ENCODE measurements at places on chromosomes 1 and 21.

GRCh38 chr1:43774359-43774758 is 67.0 kb downstream of the ST3GAL3 start:
- no peak for DNase-seq

DNA sequence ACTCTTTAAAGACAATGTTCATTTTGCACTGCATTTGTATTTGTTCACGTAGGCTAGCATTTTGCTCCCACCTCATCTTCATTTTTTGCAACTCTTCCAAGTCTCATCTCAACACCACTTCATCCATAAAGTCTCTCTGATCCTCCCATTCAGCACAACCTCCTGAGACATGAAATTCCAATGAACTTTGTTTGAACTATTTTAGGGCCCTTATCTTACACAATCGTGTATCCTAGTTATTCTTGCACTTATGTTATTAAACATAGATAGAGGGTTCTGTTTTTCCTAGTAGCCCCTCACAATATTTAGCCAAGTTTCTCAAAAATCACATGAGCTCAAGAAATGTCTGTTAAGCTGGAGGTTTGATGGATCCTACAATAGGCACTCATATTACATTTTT is 500.5 kb upstream of the ADAMTS5 start:
- DNase-seq, result no peak

GRCh38 chr1:177311111-177311510 is 140.4 kb downstream of the BRINP2 start:
- DNase-seq, result no peak

GRCh38 chr1:212955098-212955497 is 4.8 kb downstream of the VASH2 start:
- no peak for DNase-seq

- DNase-seq, result no peak
Measured at GRCh38 chr1:105914403-105914802, 1142.1 kb upstream of the PRMT6 start.

DNA sequence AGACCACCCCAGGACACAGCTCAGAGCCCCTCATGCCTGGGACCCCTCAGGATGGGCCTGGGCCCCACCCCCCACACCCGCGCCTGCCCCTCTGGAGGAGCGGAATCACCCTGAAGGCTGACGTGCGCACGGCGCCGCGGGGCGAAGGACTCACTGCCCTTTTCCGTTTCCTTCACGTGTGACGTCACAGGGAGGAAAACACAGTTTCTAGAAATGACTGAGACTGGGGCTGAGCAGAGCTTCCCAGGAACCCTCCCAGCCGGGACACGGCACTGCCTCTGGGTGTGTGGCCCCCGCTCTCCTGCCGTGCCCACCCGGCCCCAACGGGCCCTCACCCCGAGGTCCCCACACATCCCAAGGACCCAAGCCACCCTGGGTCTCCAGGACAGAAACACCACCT is 5.4 kb upstream of the TNFRSF4 start:
- no peak for DNase-seq

DNA sequence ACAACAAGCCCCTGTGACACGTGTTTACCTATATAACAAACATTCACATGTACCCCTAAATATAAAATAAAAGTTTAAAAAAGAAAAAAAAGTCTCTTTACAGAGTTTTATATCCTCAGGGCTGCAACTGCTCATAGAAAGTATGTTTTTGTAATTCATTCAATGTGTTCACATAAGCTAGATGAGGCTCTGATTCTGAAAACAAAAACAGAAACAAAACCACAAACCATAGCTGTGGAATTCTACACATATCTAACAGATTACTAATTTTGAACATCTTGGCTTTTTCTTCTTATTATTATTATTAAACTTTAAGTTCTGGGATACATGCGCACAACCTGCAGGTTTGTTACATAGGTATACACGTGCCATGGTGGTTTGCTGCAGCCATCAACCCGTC is 579.6 kb upstream of the ZRANB2 start:
- no peak for DNase-seq

Measured in aorta (tissue), 5 donors.